ENCODE measurements at places on chromosomes 7 and 10.

DNA sequence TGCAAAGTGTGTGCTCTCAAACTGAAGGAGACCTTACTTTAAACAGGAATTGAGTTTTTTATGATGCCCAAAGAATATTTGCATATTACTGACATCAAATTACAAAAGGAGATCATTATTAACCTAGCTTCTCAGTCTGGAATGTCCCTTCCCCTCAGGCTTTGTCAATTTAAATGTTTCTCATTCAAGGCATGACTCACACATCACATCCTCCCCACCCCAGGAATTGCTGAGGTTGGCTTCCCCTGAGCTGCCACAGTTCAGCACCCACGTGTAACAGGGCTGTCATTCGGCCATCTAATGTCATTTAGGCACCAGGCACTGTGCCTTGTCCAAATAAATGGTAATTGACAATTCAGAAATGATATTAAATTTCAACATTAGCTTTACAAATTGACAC, 305.9 kb upstream of the MGMT start:
- DNase-seq = peak; percentile 7

DNA sequence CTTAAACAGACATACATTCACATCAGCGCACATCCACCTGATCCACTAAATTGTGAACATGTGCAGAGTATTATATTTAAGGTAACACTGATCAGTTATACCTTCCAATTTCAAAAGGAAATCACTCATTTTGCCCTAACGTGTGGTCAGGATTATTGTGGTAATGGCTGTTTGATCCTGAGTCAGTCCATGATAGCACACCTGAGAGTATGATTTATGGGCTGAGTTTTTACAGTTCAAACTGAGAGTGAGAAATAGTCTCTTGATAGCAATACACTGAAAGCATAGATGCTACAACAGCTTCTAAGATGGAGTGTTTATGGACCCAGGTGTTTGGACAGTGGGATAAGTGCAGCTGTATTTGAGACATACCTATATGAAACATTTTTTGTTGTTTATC, 96.7 kb downstream of the KIF20B start:
- no peak for DNase-seq

DNA sequence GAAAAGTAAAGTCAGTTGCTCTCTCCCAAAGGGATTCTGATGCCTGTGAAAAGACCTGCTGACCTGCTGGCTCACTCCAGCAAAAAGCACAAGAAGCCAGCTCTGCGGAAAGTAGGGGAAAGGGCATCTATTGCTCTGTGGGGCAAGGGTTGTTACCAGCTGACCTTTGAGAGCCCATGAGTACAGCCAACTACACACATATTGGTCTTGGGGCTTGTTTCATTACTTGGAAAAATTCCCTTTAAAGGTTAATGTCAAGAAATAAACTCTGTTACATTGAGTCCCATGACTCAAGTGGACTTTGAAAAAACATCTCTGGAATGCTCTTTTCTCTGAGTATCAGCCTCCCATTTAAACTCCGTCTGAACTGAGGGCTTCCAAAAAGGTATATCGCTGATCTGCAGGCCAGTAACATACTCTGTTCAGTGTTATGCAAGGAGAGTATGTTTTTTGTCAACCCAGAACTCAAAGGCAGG, 53.2 kb downstream of the PANK1 start:
- DNase-seq = peak; percentile 47

DNA sequence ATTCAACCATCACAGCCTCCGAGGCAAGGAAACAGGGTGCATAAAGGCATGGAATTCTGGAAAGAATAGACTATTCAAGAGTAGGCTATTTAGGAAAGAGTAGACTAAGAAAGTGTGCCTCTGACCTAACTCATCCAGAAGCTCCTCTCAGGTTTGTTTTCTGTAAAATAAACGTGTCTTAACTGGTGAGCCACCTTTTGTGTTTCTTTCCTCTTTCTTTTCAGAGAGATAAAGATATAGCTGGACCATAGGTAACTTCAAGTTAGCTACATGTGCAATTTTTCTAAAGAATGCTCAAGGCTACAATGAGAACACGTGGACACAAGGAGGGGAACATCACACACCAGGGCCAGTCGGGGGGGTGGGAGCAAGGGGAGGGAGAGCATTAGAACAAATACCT, 577.0 kb downstream of the TYW1 start:
- no peak for DNase-seq

DNA sequence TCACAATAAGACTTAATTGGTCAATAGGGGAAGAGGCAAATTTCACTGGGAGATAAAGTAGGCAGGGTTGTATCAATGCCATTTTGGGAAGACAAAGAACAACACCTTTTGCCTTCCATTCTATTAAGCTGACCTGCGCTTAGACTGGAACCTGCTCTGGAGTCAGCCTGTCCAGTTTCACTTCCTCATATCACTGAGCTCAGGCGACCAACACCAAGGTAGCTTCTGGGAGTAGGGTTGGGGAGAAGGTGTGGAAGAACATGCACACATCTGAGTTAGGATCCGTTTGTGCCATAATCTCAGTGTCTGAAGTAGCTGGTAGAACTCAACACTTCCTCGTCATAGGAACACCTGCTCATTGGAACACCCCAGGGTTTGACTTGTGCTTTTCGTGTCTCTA, 527.4 kb upstream of the IGFBP3 start:
- DNase-seq = no peak

DNA sequence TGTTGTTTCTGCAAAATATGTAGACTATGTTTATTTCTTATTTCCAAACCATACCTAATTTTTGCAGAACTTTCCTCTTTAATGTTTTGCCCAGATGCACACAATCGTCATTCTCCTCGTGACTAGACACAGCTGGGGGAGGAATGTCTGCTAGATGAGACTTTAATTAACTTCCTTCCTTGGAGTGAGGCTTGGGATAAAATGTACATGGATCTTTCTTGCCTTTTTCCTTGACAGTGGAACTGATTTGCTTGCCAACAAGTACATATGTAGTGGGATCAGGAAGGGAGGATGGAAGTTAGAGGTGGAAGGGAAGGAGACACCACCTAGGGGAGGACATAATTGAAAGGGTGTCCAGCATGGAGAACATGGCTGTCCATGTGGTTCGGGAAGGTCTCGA, 172.5 kb downstream of the VTI1A start:
- DNase-seq = no peak

- DNase-seq = peak; percentile 55
Measured at GRCh38 chr7:108000875-108001763, 1.8 kb downstream of the LAMB1 start.

- DNase-seq = no peak
Measured at GRCh38 chr10:26804418-26805393, 56.1 kb downstream of the ABI1 start.

DNA sequence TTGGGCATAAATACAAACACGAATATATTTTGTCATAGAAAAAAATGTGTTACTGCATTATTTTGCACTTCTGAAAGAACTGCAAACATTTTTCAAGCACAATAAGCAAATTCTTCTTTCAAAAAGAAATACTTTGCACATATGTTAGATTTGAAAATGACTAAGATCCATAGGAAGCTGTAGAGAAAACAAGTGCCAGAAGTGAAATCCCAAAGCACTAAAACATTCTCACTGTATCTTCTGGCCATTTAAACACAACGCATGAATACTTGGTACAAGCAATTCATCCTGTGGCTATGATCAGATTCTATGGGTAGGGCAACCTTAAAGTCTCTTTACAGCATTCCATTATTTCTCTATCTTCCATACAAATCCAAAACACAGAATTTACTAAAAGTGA, 225.4 kb upstream of the IMMP2L start:
- DNase-seq = no peak

DNA sequence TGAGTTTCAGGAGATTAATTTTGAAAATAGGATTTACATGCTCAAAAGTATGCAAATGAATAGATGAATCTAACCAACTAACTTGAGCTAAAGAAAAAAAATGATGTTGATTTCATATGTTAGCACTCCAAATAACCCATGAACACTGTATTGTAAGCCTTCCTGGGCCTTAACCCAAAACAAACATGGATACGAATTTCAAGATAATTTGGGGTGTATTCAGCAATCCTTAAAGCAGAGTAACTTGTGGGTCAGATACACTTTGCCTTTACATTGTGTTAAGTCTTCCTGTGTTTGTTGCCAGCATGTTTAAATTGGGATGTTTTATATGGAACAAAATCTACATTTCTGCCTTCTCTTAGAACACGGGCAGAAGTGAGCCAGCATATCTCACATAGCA, 124.2 kb upstream of the WDR11 start:
- no peak for DNase-seq

GRCh38 chr10:129279446-129280154, 187.4 kb upstream of the MGMT start:
- DNase-seq = no peak

GRCh38 chr7:36096460-36097095, 56.5 kb upstream of the EEPD1 start:
- peak; percentile 5 for DNase-seq

- no peak for DNase-seq
Measured at GRCh38 chr7:133931053-133931452, 196.1 kb upstream of the LRGUK start.

GRCh38 chr7:29116361-29117200, 29.8 kb downstream of the CPVL start:
- no peak for DNase-seq

GRCh38 chr10:88537322-88537721, 45.8 kb downstream of the RNLS start:
- no peak for DNase-seq

DNA sequence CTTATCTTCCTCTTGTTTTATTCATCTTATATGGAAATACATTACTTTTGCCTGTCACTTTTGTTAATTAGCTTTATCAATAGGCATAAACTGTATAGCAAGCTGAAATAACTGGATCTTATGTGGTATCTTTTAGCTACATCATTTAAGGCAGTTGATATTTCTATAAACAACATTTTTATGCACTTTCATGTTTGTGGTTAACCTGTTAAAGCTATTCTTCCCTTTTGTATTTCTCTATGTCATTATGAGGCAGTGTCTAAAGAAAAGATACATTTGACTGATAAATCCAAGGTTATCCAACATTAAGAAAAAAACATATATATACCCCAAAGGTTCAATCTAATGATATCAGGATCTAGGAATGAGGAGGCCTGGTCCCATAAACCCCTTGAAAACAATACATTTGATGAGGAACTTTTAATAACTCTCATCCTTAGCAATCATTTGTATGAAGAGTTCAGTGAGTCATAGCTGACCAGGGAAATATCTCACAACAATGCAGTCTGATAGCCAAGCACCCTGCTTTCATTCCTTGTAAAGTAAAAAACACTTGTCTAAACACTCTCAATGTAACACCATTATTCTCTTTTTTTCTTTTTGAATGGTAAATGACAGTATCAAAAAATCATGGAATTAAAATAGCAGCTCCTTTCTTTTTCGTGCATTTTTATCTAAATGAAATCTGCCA, 300.9 kb downstream of the NEBL start:
- DNase-seq = peak; percentile 62

DNA sequence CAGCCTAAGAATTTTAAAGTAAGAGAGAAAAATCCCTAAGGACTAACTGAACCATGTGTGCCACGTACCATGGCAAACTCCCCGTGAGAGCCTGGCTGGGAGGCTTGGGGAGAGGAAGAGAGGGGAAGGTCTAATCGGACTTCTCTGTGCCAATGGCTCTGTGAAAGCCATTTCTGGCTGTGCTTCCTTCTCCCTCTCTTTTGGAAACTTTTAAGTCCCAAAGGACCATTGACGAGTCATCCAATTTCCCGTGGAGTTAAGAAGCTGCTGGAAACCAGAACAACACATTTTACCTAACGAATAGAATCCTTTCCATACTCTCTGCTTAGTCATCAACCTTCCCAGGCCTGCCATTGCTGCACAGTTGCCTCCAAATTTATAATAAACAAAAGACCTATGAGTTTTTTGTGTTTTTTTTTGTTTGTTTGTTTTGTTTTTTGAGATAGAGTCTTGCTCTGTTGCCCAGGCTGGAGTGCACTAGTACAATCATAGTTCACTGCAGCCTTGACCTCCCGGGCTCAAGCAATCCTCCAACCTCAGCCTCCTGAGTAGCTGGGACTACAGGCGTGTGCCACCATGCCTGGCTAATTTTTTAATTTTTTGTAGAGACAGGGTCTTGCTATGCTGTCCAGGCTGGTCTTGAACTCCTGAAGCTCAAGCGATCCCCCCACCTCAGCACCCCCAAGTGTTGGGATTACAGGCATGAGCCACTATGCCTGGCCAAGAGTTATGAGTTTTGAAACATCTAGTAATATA, 13.2 kb downstream of the LAMB1 start:
- peak; percentile 97 for DNase-seq

DNA sequence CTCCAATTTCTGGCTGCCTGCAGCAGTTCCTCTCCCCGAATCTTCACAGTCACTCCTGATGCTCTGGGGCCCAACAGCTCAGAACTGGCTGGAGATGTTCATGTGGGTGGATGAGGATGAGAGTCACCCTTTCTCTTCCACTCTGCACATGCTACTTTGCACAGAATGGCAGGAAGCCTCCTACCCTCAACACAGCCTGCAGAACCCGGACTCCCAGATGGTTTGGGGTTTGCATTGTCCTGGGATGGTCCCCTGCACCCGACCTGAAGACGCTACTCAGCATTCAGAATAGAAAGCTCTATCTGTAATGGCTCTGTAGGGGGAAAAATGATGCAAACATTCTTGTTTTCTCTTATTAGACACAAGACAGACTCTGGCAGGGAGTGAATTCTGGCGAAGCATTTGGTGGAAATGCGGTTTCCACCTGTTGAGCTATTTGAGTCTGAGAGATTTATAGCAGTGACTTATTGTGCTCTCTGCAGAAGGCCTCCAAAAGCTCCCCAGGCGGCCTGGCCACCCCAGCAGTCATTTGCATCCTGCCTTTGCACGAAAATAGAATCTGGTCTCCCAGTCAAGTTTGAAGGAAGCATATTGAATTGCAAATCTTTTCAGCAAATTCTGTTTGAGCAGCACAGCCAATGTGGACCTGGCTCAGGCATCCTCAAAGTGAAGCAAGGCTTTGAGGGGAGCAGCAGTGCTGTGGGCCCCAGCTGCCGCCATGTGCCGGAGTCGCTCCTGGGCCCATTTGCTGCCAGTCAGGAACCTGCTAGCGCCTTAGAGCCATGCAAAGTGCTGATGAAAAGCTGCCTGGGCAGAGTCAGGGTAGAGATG, 309.3 kb downstream of the TCERG1L start:
- no peak for DNase-seq

DNA sequence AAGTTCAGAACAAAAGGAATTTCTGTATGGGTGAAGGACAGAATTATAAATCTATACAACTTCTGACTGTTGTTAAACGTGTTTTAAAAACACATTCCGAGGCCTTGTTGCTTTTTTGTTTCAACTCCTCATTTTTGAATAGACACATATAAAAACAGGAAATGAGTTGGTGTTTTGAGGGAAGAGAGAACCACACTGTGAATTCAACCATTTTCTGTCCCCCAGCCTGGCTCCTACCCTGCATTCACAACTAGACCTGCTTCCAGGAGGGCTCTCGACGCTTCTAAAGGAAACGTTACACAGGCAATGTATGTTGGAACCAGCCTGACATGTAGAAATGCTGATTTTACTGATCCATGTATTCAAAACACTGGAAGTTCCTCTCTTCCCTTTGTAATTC, 76.5 kb downstream of the OR13A1 start:
- DNase-seq = no peak

- peak; percentile 30 for DNase-seq
Measured at GRCh38 chr7:22393913-22394729, 37.2 kb upstream of the RAPGEF5 start.

All from fibroblast of mammary gland (primary cell).